ENCODE measurements at places on chromosomes 6 and 20.
A peak's percentile ranks its signal among the peaks of the same experiment; 100 is the strongest.

GRCh38 chr6:23927935-23928334 is 198.1 kb upstream of the NRSN1 start:
- no peak for DNase-seq

GRCh38 chr20:32218156-32218900 is 10.6 kb downstream of the POFUT1 start:
- no peak for DNase-seq

- DNase-seq = no peak
Measured at GRCh38 chr6:74798302-74798701, 407.6 kb downstream of the COL12A1 start.

GRCh38 chr6:145323646-145324045 is 411.7 kb downstream of the EPM2A start:
- no peak for DNase-seq

- DNase-seq = no peak
Measured at GRCh38 chr20:62267543-62267942, 29.2 kb downstream of the OSBPL2 start.

DNA sequence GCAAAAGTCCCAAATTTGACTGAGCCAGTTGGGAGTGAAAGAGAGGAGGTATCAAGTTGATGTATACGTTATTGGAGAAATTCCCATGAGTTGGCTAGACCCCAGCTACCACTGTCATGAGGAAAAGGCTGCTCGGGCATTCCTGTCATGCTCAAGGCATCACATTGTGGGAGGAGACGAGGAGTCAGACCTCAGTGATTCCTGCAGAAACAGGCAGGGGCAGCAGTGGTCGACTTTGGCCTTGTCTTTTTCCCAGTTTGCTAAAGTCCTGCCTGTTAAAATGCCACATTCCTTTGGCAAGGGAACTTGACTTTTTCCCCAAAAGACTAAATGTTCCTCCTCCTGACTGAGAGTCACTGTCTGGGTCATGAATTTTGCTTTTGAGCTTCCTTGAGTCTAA is 295.5 kb upstream of the HS3ST5 start:
- DNase-seq = no peak

DNA sequence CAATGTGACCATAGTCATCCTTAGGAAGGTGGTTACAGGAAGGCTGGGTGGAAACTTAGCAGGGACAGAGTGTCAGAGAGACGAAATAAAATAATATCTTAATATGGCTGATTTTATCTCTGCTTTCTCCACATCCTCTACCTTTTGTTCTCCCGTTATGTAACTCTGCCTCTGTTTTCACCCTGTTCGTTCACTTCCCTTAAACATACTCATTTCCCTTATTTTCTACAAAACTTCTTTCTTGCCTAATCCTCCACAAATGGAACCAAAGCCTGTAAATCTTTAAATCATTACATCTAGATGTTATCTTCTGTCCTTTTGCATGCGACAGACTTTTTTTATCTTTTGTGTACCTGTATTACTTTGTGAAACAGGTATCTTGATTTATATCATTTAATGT is 23.3 kb upstream of the CRIP3 start:
- DNase-seq = no peak

GRCh38 chr20:46523108-46523507 is 9.7 kb upstream of the ZNF334 start:
- DNase-seq = no peak

DNA sequence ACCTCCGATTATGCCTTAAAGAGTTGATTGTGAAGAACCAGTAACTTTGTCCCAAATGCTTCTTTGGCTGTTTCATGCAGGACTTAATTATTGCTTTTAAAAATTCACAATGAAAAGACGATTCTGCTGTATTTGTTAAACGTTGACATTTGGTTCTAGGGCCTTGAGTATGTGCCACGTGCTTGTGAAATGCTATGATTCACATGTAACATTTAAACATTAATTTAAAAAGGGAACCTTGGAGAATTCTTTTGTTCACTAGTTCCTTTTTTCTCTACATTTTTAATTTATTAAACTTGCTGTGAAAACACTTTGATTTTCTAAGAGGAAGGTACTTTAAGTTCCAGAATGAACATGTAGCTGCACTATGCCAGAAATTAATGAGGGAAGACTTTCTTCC is 9.5 kb downstream of the GZF1 start:
- no peak for DNase-seq

- DNase-seq = no peak
Measured at GRCh38 chr6:36492621-36493020, 49.8 kb downstream of the KCTD20 start.

DNA sequence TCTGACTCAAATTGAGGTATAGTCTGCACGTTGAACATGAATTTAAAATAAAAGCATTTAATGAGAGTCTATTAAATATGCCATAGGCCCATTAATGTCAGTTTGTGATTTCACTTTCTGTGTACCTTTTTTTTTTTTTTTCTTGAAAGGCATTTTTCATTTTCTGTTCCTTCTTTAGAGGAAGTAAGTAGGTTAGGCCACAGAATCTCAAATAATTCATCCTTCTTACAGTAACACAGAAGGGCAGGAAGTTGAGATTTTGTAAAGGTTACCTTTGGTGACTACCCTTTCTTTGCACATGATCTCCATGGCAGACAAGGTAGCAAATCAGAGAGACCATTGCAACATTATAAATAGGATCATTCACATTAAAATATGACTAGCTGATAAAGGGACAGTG is 9.6 kb downstream of the L3MBTL3 start:
- DNase-seq = no peak

DNA sequence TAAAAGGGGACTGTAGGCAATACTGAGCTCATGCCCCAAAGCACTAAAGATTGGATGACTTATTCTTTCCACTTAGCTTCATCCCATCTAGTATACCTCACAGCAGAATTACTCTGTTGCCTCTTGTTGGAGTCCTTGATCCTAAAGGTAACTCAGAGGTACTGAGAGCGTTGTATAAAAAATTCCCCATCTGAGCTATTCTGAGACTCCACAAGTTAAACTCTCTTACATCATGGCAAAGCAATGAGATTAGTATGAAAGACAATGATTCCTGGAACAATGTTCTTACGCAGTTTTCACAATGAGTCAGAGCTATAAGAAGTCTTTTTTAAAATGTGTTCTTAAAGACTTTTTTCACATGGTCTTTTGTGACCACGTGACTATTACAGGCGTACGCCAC is 370.1 kb downstream of the ADGRB3 start:
- DNase-seq = no peak

DNA sequence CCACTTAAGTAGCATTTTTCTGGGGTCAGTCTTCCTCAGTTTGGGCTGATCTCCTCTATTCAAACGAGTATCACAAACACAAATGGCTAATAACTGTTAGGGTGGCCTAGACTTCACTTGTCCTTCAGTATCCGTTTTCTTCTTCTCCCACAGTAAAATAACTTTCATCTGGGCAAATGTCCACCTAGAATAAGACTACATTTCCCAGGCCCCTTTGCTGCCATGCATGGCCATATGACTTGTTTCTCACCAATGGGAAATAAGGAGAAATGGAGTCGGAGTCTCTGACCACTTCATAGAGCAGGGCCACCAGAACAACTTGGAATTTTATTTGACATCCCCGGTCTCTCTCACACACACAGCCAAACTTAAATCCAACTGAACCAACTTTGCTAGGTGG is 51.4 kb downstream of the SULF2 start:
- no peak for DNase-seq

GRCh38 chr20:4021906-4022305 is 6.5 kb upstream of the RNF24 start:
- no peak for DNase-seq

- DNase-seq = no peak
Measured at GRCh38 chr6:23890543-23891227, 235.3 kb upstream of the NRSN1 start.

DNA sequence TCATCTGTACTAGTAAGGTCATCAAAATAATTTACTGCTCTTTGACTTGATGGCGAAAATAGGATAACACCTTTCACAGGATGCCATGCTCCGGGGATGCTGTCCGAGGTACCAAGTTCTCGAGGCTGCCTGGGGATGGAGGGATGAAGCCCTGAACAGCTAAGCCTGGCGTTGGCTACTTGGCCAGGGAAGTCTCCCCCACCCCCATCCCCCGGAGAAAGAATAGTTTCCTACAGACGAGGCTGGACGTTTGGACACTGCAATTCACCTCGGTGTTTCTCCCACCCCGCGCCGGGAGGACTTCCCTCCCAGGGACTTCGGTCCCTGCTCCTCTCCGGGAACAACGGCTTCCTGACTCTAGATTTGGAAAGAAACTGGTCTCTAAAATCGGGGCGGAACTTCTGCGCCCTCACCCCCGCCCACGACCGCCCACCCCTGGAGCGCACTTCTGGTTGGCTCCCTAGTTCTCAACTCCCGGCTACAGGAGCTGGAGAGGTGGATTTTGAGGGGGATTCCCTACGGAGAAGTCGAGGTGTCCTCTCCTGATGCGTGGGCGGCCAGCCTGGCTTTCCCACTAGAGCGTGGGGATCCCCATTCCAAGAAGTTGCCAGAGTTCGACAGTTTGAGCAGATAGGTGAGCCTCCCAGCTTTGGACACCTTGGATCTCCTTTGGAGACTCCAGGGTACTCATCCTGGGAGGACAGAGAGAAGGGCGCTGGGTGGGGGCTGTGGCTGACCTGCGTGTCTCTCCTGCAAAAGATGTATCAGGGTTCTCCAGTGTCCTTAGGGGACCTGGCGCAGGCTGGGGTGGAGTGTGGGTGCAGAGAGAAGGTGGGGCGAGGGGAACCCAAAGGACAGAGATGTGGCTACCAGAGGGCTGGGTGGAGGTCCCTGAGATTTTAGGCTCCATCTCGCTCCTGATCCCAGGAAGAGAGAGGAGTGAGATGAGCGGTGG is 1.1 kb downstream of the PCSK2 start:
- DNase-seq = no peak

DNA sequence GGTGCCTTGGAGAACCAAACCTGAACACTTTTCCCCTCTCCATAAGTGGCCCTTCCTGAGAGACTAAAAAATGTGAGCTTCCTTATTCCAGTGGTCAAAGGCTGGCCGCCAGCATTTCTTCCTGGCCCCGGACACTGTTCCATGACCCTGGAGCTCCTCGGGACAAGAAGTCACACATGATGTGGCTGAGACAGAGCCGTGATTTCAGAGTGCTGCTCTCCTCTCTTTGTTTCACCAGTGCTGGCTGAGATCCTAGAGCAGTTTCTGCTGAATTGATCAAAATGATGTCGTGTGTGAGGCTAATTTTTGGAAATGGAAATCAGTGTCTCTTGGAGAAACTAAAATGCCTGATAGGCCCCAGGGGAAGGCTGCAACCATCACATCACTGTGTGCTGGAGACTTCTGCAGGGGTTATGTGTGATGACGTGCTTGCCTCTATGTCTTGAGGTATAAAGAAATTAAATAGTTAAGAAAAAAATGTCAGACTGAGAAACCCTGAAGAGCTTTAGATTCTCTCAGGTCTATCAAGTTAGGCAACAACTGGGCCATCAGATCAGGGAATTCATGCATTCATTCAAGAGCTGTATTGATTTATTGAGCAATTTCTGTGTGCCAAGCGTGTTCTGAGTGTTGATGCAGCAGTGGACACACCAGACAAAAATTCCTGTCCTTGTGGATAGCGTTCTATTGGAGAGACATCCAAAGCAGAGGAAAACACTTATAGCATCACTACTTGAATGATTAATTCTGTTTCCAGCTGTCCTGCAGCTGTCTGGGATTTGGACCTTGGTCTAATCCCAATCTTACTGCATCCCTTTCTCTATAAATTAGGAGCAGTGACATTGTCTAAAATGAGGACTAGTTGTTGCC is 72.7 kb upstream of the CCN6 start:
- peak; percentile 63 for DNase-seq

DNA sequence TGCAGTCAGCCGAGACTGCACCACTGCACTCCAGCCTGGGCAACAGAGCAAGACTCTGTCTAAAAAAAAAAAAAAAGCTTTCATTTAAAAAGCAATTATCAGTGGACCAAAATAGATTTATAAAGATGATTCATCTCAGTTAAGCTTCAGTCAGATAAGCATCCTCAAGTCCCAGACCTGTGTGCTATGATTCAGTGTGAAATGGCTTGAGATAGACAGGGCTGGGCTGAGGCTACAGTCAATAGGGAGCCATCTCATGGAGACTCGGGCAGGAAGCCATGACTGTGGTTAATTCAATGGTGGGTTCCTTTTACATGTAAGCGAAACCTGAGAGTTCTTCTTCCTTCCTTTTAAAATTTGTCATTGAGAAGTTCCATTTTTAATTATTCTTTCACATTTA is 276.0 kb downstream of the TFAP2A start:
- no peak for DNase-seq

DNA sequence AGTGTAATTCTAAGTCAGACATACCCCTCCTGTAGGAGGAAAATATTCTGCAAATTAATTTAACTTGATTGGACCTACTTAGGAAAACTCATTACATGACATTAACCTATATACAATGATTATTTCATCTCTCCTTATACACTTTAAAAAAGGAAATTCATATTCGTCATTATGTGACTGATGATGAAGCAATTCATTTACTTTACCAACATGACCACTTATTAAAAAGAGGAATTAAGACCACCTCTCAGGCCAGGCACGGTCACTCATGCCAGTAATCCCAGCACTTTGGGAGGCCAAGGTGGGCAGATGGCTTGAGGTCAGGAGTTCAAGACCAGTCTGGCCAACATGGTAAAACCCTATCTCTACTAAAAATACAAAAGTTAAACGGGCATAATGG is 11.6 kb downstream of the AKIRIN2 start:
- DNase-seq = no peak

DNA sequence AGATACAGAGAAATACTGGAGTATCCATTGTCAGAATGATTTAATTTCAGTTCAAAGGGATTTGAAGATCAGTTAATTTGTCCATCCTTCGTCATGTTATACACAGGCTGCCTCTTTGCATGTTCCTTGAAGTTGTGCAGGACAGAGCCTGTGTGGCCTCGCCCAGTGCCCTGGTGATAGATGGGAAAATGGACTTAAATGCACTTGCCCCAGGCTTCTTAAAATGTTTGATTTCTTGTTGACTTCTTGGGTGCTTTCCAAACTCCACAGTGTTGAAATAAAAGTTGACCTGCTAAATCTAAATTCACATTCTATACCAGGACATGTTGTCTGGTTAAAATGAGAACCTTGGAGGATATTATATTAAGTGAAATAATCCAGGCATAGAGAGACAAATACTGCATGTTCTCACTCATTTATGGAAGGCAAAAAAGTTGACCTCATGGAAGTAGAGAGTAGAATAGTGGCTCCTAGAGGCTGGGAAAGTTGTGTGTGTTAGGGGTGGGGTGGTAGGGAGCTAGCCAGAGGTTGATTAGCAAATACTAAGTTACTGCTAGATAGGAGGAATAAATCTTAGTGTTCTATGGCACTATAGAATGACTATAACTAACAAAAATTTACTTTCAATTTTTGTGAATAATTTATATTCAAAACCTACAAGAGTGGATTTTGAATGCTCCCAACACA is 25.3 kb downstream of the MARCKS start:
- no peak for DNase-seq

- DNase-seq = no peak
Measured at GRCh38 chr6:90048206-90048967, 154.1 kb downstream of the GJA10 start.

DNA sequence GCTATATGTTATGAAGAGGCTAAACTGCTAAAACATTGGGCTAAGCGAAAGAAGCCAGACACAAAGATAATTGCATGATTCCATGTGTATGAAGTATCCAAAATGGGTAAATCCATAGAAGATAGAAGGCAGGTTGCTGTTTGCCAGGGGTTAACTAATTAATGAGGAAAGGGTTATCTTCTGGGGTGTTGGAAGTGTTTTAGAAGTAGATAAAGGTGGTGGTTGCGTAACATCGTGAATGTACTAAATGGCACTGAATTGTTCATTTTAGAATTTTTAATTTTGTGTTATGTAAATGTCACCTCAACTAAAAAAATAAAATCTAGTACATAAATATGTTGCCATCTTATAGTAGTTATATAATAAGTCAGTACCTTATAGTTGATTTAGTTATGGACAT is 104.4 kb upstream of the ADGRF4 start:
- no peak for DNase-seq

Measured in uterus (tissue), 4 donors.